HEK293T (cell line): ENCODE measurements at places on chromosomes 1 and 21.

DNA sequence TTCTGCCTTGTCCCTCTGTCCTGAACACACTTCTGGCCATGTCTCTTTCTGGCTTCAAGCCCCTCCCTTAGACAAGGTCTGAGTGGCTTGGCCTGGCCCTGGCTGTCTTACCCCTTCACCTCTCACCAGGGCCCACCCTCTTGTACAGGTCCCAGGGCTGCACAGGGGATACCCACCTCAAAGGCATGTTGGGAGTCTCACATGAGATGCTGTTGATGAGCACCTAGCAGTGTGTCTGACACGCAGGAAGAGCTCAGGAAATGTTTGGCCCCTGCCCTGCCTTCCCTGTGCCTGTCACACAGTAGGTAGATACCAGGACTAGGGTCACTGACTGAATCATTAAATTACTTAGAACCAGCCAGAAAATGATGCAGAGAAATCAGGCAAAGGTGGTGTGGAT, 16.6 kb downstream of the ZNF362 start:
- no peak for DNase-seq

DNA sequence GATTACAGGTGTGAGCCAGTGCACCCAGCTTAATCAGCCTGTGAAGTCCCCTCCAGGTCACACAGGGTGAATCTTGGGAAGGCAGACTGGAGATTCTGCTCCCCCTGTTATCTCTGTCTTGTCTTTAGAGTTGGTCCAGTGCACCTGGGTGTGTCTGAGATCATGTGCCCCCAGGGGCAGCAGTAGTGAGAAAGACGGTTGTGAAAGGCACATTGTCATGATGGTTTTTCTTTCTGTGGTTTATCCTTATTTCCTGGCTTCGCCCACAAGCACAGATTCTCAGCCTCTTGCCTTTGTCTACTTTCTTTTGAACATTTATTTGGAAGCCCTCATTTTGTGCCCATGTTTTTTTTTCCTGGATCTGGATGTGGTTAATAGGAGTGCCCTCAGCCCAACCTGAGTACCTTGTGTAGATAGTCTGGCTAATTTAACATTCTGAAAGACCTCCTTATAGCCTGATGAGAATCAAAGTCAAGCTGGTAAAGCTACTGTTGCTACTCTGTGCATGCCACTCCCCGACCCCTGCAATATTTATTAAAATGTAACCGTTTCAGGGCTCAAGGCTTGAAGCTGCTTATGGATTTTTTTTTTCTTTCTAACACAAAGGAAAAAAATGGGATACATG, 23.7 kb downstream of the UCK2 start:
- DNase-seq: no peak

GRCh38 chr1:64864018-64864940, 102.1 kb downstream of the JAK1 start:
- DNase-seq: no peak

DNA sequence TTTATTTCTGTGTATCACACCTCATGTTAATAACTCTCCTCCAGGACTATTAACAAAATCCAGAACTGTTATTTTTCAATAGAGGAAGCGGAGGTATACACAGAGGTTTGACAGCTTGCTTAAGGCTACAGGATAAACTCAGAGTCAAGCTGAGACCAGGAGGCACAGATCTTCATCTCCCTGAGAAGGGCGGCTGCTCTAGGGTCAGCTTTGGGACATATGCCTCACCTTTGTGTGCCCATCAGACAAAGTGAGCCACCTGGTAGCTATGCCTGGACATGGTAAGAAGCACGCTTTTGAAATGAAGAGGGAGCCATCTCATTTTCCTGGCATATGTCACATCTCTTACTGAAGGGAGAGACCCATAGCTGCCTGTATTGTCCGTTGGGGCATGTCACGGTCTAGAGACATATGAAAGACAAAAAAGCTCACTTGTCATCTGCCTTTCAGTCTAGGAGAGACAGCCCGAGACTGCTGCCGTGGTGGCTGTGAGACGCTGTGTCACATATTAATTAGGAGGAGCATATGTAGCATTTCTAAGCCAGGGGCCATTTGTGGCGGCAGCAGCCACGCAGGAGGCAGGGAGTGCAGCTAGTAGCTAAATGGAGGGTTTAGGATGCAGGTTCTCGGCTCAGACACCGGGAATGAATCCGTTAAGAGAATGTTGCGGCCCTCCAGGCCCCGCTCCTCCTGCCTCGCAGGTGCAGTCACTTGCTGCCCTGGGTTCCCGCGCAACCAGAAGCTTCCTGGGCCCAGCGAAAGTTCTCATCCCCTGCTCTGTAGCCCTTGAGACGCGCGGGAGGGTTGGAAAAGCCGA, 161.3 kb upstream of the C1orf21 start:
- no peak for DNase-seq

DNA sequence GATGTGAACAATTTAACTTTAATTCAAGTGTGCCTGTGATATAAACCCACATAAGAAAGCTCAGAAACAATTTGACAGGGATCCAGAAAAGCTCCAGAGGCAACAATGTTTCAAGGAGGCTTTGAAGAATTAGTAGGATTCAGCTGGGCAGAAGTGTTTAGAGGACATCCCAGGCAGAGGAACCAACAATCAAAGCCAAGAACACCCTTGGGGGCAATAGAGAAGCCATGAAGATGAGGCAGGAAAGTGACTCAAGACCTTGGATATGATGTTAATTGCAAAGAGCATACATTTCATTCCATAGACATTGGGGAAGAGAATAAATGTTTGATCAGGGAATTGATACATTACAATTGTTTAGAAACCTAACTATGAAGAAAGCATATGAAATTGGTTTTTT, 280.3 kb downstream of the LTN1 start:
- DNase-seq: no peak

DNA sequence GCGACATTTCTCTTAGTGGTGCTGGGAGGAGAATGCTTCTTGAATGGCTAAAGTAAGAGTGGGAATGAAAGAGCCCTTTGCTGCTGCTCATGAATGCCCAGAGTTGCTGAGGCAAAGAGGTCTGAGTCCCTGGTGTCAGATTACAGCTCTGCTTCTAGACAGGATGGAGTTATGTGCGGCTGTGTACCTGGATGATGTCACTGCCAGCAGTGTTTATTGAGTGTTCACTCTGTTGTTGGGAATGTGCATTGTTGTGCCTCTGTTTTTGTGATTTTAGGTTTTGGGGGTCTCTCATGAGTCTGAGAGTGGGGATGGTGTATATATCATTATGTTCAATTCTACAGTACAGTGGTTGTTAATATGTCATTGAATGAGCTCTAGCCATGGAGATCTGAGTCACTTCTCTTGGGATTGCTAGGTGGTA, 2.7 kb downstream of the CDC14A start:
- DNase-seq: peak; percentile 63

- no peak for DNase-seq
Measured at GRCh38 chr1:32783851-32784250, 33.3 kb downstream of the YARS1 start.

DNA sequence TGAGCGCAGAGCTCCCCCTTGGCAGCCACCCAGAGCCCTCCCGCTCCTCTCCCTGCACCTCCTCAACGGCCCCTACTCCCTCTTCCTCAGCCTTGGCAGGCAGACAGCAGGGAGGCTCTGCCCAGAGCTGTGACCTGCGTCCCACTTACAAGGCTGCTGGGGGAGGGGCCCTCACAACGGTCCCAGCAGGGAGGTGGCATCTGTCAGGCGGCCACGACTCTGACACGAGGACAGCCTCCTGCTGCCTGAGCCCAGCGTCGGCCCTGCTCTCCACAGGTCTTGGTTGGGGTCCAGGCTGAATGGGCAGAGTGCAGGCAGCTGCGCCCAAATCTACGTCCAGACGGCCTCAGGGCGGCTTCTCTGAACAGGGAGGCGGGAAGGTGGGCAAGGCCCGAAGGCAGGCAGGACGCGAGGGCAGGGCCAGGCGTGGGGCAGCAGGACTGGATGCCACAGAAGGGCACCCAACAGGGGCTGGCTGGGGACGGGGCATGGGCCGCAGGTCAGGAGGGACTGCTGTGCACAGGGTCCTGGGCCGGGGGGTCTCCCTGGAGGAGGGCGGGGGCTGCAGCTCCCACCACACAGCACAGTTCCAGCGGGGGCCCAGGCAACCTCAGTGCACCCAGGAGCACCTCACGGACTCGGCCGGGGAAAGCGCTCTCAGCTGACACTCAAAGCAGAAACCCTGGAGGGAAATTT, 7.5 kb downstream of the SLC19A1 start:
- DNase-seq: no peak

DNA sequence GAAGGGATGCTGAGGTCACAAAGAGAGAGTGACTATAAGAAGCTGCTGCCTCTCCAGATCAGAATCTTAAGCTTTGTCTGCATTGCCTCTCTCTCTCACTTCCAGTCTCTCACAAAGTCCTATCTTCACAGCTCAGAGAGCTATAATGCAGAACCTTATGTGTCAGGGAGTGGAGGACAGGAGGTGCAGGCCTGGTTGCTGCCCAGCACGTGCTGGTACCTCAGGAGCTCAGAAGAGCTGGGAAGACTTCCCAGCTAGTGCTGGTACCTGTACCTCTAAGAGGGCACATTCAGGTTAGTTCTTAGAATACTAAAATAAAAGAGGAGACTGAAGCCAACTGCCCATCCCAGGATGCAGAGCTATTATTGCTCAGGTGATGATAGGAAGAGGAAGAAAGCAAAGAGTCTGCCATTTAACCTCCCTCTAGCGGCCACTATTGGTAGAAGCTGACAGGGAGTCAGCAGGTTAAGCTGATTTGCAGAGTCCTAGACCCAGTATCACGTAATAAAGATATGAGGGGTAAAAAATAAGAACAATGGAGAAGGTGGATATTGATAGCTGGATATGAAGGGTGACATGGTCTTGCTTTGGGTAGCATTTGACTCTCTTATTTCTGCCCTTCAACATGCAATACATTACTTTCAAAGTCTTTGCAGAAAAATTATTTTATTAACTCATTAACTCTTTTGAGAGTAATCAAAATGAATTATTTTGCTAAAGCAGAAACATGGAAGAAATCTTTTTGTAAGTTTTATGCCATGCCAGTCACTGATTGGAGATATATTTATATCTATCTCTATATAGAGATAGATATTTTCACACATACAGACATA, 138.1 kb upstream of the HMCN1 start:
- DNase-seq: peak; percentile 75

- no peak for DNase-seq
Measured at GRCh38 chr1:192588546-192588945, 13.0 kb downstream of the RGS1 start.

- DNase-seq: no peak
Measured at GRCh38 chr1:31843506-31843905, 27.7 kb upstream of the SPOCD1 start.

DNA sequence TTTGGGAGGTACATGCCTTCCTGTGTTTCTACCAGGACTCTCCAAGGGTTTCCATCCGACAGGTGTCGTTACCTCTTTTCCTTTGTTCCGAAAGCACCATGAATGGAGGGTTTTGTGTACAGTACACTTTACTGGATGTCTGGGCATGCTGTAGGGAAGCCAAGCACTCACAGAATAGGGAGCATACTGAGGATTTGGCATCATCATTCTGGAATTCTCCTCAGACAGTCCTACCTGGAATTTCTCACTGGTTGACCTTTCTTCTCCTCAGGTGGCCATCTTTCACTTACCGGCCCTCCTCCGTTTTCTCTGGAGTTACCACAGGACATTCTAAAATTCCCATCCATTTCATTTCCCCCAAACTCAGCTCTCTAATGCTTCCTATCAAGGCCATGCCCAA, 5.9 kb upstream of the MPL start:
- DNase-seq: no peak

DNA sequence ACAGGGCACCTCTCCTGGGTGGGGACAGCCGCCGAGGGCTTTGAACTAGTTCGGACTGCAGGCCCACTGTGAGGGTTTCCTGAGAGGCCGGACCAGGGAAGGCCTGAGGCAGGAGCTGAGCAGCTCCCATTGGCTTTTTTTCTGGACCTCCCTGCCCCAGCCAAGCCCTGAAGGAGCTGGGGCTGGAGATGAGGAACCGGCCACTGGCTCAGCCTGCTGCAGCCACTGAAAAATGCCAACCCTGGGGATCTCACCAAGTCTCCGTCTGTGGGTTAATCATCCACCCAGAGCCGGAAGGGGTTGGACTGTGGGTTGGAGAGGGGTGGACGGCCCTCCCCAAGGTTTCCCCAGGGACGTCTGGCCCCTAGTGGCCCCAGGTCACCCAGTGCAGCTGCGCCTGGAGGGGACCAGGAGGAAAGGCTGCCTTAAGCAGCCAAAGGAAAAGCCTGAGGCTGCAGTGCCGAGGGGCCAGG, 2.5 kb downstream of the VWA1 start:
- no peak for DNase-seq

DNA sequence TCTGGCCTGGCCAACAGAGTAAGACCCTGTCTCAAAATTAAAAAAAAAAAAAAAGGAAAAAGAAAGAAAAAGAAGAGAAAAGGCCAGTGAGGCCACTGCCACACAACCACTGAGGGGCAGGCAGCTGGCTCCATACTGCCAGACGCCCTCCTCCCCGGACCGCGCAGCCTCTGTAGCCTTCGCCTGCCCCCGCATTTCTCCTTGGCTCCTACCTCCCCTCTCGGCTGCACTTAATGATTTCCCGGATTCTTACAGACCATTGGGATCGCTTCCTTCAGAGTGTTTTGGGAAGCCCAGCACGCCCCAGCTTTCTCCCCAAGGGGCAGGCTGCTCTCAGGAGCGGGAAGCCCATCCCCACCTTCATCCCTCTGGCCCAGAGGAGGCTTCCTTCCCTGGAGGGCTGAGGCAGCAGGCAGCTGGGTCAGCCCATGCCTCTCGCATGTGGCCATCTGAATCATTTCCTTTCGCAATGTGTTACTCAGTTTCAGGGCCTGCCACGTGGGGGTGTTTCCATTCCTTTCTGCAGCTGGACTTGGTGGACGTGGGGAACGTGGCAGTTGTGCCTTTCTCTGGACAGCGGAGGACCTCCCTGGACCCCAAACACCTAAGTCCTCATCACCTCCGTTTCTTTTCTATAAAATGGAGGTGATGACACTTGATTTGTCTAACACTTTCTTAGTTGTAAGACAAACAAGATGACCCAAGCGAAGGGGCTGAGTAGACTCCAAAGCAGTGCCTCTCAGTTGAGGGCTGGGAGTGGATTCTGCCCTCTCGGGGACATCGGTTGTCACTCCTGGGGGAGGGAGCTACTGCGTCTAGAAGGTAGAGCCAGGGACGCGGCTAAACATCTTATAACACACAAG, 2.3 kb downstream of the SLC2A5 start:
- DNase-seq: no peak

DNA sequence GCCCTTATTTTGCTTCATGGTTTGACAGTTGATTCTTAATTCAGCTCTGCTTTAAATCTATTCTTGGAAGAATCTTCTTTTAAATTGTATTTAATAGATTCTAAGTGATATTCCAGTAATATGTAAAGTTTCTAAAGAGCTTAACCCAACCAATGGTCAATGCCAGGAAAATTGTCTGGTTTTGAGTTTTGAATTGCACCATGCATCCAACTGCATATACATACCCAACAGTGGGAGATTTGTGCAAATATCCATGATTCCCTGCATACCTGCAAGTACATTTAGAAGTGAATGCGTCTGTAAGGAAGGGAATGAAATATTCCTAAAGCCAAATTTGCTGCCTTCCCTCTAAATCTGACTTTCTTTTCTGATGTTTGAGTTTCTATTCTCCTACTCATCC, 35.8 kb upstream of the C1orf105 start:
- DNase-seq: no peak

- no peak for DNase-seq
Measured at GRCh38 chr1:101993710-101994109, 3.0 kb downstream of the OLFM3 start.

GRCh38 chr1:211612786-211613107, 33.8 kb upstream of the SLC30A1 start:
- DNase-seq: no peak
